ENCODE measurements at places on chromosomes 4 and X.

GRCh38 chr4:130563185-130563888 is 1467.4 kb downstream of the C4orf33 start:
- no peak for DNase-seq

GRCh38 chr4:27251771-27252170 is 391.1 kb downstream of the STIM2 start:
- no peak for DNase-seq

GRCh38 chr4:4574792-4575191 is 32.9 kb upstream of the STX18 start:
- no peak for DNase-seq

DNA sequence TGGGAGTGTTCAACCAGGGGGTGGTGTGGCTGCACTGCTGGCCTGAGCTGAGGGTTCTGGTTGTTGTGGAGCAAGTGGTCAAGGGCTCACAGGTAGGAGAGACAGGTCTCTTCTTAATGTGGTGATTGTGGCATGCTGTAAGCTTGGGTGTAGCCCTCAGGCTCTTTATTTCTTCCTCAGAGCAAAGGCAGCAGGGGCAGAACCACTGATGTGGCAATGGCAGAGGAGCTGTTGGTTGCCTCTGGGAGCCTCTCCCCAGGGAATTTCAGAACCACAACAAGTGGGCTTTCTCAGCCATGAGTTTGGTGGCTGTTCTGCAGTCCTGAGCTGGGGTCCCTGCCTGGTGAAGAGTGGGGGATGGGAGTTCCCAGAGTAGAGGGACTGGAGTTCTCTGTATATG is 1017.2 kb downstream of the SH3BGRL start:
- no peak for DNase-seq

GRCh38 chrX:15269618-15270521 is at the start of gene ASB9:
TSS of gene ASB9 (minus strand) at chrX:15270083. CDS start at chrX:15269874, 209 bp downstream.
- DNase-seq, result no peak

DNA sequence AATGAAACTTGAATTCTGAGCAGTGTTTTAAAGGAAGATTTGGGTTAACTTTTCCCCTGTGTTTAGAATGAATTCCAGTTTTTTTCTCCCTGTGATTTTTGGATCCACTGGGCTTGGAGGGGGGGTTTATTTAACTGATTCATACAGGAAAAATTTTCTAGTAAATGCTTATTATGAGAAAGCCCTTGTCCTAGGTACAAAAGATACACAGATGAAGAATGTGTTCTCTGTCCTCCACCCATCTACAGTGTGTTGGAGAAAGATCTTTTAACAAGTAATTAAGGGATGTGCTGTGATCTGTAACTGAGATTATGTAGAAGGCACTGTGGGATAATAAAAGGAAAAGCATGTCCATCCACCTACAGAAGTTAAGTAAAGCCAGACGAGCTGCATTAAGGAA is 103.9 kb downstream of the STIM2 start:
- no peak for DNase-seq

- no peak for DNase-seq
Observed at GRCh38 chr4:37665333-37666320, 20.5 kb downstream of the RELL1 start.

DNA sequence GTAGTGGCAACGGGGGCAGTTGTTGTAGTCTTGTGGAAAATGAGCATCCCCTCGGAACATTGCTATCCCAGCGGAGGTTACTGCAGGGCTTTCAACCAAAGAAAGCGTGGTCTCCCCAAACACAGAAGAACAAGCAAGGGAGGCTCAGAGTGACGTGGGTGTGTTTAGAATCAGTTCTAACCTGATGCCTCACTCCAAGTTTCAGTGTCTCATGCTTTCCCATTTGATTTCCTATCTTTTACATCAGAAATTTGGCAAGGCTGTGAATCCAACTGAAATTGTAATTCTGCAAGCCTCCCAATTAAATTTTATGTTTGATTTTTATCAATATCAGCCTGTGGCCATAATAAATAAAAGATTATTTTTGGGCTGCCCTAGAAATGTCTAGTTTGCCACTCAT is 156.1 kb upstream of the LNX1 start:
- DNase-seq, result no peak

GRCh38 chr4:17681281-17682221 is 67.1 kb downstream of the MED28 start:
- DNase-seq, result no peak

DNA sequence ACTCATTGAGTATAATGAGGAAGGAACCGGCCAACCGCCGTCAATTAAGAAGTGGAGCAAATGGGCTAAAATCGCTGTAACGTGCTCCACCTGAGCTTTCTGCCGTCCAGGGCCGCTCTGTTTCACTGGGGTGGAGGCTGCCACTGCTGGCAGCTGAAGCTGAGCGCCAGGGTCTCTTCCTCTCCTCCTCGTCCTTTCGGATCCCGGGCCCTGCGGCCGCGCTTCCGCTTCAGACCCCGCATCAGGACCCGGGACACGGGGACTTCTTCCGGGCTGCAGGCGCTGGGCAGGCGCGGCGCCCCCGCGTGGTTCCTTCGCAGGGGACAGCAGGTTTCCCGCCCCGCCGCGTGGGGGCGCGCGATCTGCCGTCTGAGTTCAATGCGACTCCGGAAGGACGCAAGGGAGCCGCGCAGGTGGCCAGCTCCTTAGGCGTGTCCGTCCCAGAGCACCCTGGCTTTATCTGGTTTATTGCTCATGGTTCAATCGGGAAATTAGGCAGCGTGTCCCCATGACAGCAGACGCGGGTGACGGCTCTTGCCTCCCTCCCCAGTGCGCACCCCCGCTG is 519.8 kb downstream of the TRIML1 start:
- no peak for DNase-seq

DNA sequence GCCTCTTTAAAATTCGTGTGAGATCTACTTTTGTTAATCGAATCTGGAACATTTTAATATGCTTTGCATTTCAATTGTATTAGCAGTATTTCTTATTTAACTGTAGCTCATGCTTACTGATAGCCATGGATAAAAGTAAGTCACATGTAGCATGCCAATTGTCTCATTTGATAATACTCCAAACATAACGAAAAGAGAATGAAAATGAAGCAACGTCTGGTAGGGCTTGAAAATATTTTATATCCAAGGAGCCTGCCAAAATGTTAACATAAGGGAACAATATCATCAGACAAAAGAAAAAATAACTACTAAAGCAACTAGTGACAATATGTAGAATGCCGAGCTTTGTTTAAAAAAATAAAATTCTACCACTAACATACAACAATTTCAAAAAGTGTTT is 94.1 kb upstream of the MID1 start:
- no peak for DNase-seq
